ENCODE measurements at places on chromosomes 6 and 20.
A peak's percentile ranks its signal among the peaks of the same experiment; 100 is the strongest.

GRCh38 chr6:36823421-36824096 is 15.7 kb downstream of the CPNE5 start:
- DNase-seq = no peak

GRCh38 chr20:4303136-4303535 is 287.8 kb upstream of the RNF24 start:
- no peak for DNase-seq

- no peak for DNase-seq
Measured at GRCh38 chr6:131213501-131213990, 78.3 kb downstream of the AKAP7 start.

DNA sequence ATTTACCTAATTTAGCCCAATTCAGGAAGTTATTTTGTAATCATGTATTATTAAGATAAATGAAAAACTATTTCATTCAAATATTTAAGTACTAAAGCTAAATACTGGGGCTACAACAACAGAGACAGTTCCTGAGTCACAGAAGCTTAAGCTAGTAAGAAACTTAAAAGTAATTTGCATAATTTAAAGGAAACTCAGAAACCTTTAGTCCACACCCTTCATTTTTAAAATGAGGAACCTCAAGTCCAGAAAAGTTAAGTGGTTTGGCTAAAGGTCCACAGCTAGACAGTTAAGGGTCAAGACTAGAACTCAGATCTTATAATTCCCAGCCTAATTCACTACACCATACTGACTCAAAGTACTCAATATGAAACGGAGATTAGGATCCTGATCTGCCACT is 7.2 kb downstream of the LMBRD1 start:
- DNase-seq = no peak

GRCh38 chr6:142014515-142014914 is 118.2 kb upstream of the GJE1 start:
- DNase-seq = no peak

- DNase-seq = no peak
Measured at GRCh38 chr6:41922154-41922553, 855 bp downstream of the BYSL start.

- DNase-seq = peak; percentile 73
Measured at GRCh38 chr6:44221291-44221960, 2.0 kb upstream of the SLC29A1 start.

DNA sequence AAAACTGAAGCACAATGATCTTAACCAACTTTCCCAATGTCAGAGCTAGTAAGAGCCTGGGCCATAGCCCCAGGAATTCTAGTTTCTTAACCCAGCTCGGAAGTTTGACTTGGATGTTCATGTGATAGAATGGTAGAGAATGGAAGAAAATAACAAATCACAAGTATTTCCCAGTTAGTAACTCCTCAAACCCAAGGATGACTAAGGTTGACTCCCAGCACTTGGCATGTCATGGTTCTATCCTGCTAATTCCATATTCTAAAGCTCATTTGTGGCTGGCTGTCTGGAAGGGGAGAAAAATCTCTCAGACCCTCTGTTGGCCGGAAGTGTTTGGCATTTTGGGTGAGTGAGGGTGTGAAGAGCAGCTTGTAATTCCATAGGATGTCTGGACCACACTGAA is 248.7 kb downstream of the RFPL4B start:
- no peak for DNase-seq

GRCh38 chr6:157610451-157610999 is 212.5 kb upstream of the SNX9 start:
- DNase-seq = no peak

DNA sequence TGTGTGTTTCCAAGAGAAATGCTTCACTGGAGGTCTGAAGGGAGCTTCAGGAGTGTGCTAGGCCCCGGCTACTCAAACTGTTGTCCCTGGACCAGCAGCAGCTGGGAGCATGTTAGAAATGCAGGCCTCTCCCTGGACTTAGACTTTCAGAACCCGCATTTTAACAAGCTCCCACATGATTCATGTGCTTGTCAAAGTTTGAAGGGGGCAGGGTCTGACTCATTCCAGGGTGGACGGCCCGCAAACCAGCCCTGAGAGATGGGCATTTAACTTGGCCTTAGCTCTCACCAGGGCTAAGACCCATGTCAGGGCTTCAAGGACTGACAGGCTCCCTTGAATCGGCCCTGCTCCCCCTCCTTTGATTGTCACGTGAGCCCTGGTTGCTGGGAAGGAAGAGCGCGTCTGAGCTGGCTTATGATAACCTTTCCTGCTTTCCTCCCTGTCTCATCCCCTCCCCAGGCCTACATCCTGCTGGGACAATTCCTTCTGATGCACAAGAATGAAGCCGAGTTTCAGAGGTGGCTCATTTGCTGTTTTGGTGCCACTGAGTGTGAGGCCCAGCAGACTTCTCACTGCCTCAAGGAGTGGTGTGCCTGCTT is 35.5 kb downstream of the BANF2 start:
- no peak for DNase-seq

GRCh38 chr6:106561686-106562405 is 67.5 kb downstream of the RTN4IP1 start:
- DNase-seq = no peak
